ENCODE measurements at places on chromosomes 1 and 21. TPM values are rescaled to one million over a fixed set of nuclear protein-coding genes. Genes with fewer than 3 reads are reported as not detected.

GRCh38 chr1:240794046-240794843 is 182.3 kb upstream of the GREM2 start:
- no peak for DNase-seq

DNA sequence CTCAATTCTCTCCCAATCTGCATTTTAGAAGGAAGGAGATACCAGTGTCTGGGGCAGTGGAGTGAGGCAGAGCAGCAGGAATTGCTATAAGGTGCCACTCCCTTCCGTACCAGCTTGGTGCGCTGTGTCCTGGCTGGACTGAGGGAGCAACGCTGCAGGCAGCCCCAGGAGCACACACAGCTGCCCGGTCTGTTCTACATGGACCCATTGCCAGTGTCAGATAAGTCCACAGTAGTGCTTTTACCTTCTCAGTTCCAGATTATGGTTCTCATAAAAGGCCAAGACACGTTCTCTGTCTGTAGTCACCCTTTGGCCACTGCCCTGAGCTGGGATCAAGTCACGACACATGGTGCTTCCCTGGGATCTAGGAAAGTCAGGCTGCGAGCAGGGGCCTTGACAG is 44.1 kb upstream of the BARHL2 start:
- DNase-seq = no peak

Gene HSD3B1
- not detected for total RNA-seq

DNA sequence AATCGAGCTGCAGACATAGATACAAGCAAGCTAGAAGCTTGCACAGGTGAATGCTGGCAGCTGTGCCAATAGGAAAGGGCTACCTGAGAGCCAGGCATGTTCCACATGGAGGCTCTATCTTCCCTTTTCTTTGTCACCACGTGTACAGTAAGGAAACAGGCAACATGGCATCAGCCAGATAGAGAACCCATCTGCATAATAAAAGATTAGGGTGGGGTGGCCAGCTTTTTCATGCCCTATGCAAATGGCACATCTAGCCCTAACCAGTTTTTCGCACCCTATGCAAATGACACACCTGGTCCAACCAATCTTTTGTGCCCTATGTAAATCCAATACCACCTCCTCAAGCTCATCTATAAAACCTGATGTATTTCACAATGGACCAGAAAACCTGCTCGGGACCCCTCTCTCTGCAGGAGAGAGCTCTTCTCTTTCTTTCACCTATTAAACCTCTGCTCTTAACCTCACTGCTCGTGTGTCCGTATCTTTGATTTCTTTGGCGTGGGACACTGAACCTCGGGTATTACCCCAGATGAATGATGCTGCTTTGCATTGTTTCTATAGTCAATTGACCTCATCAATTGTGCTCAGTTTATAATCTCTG is 93.9 kb downstream of the SLC30A10 start:
- DNase-seq = no peak

DNA sequence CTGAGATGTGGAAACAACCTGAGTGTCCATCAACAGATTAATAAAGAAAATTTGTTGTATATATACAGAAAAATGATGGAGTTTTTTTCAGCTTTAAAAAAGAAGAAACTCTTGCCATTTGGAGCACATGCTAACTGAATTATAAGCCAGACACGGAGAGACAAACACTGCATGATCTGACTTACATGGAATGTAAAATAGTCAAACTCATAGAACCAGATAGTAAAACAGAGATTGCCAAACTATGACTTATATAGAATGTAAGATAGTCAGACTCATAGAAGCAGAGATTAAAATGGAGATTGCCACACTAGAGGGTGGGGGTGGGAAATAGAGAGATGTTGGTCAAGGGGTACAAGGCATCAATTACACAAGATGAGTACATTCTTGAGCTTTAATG is 1786.6 kb downstream of the PLA2G4A start:
- DNase-seq = no peak

DNA sequence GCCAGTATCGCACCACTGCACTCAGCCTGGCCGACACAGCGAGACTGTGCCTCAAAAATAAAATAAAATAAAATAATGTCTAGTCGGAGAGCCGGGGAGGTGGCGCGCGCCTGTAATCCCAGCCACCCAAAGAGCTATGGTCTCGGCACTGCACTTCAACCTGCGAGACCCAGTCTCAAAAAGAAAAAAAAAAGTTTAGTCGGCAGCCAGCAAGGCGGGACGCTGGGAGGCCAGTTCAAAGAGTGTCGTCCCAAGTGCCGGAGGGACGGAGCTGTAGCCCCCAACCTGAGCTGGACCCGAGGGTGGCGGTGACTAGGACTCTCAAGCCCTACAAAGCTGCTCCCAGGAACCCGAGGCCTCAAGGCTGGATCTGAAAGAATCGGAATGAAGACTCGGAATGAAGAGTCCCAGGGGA is 632 bp upstream of the FALEC start:
- no peak for DNase-seq

DNA sequence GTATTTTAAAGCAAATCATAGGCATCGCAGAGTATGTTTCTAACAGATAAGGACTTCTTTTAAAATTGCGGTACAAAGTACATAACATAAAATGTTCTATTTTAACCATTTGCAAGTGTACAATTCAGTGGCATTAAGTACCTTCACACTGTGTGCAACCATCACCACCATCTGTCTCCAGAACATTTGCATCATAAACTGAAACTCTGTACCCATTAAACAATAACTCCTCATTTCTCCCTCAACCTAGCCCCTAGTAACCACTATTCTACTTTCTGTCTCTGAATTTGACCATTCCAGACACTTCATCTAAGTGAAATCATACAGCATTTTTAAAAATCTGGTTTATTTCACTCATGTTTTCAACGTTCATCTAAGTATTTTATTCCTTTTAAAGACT is 16.6 kb upstream of the ATF3 start:
- no peak for DNase-seq

GRCh38 chr1:14567056-14567455 is 31.4 kb upstream of the KAZN start:
- DNase-seq = no peak

Gene FCAMR
- 0.37 TPM for total RNA-seq

DNA sequence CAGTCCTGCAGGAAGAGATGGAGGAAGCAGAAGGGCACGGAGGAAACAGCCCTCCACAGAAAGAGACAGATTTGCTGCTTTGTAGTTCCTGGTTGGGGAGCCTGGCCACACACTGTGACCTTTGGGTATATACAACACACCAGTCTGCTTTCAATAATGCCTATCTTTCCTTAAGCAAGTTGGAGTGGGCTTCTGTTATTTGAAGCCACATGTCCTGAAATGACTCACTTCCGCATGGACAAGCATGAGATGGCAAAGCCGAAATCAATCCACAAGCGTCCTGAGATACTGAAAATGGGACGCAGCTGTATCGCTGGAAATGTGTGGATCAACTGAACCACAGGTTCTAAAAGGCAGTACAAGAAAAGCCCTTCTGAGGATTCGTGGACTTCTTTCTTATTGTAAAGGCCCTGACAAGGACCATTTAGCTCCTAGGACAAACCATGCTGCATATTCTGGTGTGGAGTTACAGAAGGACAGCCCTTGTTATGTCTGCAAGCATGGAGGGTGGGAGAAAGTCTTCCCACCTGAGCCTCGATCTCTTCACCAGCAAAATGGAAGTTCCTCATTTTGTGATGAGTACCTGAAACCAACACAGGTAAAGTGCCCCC is 22.7 kb upstream of the FHAD1 start:
- DNase-seq = no peak

Gene FOXO6
- not detected for total RNA-seq

- no peak for DNase-seq
Measured at GRCh38 chr21:42162831-42163510, 56.0 kb upstream of the ABCG1 start.

- no peak for DNase-seq
Measured at GRCh38 chr1:161817176-161817730, 51.1 kb downstream of the ATF6 start.

Gene SEC16B
- 32.1 TPM for total RNA-seq

DNA sequence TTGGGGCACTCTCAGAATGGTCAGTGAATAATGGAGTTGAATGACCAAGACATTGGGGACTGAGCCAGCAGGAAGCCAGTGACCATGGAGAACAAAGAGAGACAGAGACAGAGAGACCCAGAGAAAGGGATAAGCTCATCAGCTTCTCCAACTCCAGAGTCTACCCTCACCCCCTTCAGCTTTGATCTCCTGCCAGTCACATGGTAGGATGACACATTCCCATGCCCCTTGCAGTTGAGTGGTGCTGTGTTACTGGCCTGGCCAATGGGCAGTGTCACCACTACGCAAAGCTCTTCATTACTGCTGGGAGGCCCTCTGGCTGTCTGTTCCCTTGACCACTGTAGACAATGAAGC is 643.5 kb downstream of the AJAP1 start:
- DNase-seq = no peak

GRCh38 chr1:24173638-24174575 is 13.2 kb downstream of the IFNLR1 start:
- no peak for DNase-seq

GRCh38 chr1:235822685-235823084 is 44.0 kb downstream of the LYST start:
- no peak for DNase-seq

Gene KIAA0319L
- total RNA-seq = 92.0 TPM

- DNase-seq = no peak
Measured at GRCh38 chr1:38125837-38126520, 79.4 kb upstream of the POU3F1 start.

Gene EXTL2
- 33.5 TPM for total RNA-seq

DNA sequence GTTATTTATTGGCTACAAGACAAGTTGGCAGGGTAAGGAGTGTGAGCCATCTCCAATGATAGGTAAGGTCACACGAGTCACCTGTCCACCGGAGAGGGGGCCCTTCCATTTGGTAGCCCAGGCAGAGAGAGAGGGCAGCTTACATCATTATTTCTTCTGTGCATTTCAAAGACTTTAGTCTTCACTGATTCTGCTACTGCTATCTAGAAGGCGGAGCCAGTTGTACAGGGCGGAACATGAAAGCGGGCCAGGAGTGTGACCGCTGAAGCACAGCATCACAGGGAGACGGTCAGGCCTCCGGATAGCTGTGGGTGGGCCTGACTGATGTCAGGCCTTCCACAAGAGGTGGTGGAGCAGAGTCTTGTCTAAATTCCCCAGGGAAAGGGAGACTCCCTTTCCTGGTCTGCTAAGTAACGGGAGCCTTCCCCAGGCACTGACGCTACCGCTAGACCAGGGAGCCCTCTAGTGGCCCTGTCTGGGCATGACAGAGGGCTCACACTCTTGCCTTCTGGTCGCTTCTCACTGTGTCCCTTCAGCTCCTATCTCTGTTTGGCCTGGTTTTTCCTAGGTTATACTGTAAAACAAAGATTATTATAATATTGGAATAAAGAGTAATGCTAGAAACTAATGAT is 36.7 kb downstream of the ZNF695 start:
- peak; percentile 14 for DNase-seq

DNA sequence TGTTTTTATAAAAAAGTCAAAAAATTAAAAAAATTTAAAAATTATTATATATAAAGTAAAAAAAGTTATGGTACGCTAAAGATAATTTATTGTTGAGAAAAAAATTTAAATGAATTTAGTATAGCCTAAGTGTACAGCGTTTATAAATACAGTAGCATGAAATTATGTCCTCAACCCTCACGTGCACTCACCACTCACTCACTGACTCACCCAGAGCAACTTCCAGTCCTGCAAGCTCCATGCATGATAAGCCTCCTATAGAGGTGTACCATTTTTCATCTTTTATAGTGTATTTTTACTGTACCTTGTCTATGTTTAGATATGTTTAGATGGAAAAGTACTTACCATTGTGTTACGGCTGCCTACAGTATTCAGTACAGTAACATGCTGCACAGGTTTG is 5.1 kb downstream of the DISC1 start:
- no peak for DNase-seq

DNA sequence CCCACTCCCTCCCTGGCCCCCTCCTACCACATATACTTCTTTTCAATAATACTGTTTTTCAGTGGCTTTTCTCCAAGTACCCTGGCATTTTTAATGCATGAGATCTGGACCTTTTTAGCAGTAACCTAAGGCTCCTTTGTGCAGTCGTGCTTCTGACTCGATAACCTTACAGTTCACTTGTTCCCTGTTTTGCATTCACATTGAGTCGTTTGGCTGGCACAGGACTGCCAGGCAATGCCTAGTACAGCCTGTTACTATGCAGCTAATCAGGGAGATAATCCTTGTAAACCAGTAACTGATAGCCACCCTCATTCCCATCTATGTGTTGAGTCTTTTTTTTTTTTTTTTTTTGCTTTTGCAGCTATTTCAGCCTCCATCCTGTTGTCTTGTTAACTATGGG is 3.7 kb downstream of the ATP1B1 start:
- peak; percentile 63 for DNase-seq

DNA sequence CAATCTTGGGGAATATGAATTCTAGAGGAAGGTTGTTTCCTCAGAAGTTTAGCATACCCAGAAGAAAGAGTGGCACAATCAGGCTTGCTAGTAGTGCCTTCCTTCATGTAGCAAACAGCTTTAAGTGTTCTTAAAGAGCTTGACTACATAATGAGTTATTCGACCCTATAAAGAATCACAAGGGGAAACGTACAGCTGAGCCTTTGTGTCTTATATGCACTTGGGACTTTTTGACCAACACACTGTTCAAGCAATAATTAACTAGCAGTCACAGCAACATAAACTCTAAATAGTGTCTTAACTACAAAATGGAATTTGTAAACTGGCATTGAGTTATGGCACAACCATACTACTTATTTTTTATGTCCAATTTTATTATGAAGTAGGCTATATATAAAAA is 86.1 kb downstream of the TTLL7 start:
- DNase-seq = no peak

DNA sequence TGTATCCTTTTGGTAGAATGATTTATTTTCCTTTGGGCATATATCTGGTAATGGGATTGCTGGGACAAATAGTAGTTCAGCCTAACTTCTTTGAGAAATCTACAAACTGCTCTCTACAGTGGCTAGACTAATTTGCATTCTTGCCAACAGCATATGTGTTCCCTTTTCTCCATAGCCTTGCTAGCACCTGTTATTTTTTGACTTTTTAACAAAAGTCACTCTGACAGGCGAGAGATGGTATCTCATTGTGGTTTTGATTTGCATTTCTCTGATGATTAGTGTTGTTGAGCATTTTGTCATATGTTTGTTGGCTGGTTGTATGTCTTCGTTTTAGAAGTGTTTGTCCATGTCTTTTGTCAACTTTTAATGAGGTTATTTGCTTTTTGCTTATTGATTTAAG is 99.8 kb downstream of the UCK2 start:
- DNase-seq = no peak

DNA sequence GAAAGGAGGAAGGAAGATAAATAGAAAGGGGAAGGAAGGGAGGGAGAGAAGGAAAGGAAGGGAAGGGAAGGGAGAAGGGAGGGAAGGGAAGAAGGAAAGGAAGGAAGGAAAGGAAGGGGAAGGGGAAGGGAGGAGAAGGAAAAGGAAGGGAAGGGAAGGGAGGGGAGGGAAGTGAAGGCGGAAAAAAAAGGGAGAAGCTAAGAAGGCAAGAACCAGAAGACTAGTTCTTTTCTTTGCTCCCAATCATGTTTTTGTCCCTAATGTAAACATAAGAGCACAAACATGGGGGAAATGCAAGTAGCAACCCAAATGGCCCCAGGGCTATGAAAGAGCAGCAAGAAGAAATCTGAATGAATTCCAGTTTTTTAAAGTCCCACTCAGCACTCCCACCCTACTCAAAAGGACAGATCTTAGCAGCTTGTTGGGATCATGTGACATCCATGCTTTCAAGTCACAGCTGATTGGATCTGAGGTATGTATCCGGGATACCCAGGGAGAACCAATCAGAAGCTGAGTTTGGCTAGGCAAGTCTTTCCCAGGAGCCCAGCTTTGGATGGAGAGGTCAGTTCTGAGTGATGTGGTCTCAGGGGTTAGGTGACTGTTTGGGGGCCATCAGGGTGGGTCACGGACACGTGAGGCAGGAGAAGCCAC is 24.2 kb upstream of the FHAD1 start:
- no peak for DNase-seq

- no peak for DNase-seq
Measured at GRCh38 chr1:192808163-192808517, 699 bp upstream of the RGS2 start.

All from stomach (tissue), 19 donors.